ENCODE measurements at places on chromosomes 5 and 9.

DNA sequence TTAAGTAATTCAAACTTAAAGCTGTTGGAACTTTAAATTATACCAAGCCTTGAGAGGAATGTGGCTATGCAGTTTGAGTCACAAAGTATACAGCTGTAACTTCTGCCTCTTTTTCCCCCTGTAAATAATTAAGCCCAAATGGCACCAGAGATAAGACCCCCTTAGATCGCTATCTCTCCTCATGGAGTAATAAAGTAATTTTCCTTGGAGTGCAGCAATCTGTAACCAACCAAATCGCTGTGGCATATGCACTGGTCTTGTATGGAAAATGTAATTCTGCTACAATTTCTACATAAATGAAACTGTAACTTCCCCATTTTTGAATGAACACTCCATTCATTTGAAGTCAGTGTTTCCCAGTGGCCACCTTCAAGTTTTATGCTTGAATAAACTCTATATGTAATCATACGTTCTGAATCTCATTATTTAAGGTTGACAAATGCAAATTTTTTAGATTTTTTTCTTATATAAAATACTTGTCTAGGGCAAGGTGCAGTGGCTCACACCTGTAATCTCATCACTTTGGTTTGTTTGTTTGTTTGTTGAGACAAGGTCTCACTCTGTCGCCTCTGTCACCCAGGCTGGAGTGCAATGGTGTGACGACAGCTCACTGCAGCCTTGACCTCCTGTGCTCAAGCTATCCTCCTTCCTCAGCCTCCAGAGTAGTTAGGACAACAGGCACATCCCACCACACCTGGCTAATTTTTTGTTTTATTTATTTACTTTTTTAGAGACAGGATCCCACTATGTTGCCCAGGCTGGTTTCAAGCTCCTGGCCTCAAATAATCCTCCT is 12.3 kb downstream of the SUSD1 start:
- no peak for DNase-seq

- no peak for DNase-seq
Measured at GRCh38 chr9:104858271-104858670, 69.7 kb downstream of the ABCA1 start.

DNA sequence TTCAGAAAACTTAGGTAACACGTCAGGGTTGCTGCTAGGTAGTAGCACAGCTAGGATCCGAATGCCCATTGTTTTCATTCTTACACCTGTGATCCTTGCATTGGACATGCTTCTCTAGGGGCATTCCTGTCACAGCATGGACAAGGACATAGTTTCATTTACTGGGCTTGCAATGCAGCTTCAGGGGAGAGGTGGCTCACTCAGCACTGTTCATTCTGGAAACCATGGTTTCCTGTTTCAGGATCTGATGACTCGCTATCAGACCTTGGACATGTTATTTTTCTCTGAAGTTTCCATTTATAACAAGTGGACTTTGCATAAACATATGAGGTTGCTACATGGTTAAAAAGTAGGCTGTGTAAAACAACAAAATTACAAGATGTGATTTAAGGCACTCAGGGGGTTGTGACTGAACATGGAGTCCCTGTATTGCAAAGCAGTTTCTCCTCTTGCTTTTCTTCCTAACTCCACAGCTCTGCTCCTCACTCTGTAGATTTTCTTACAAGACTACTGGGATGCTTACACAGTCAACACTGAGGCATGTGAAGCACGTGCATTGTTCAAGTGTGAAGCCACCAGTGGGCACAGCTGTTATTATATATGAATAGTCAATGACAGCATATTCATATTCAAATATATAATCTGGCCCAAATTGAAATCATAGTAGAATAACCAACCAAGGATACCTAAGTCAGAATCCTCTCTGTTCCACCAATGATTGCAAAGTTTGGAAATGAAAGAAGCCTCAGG is 66.1 kb upstream of the STK32A start:
- no peak for DNase-seq

GRCh38 chr5:33629999-33630398 is 189.2 kb downstream of the TARS1 start:
- DNase-seq, result no peak

- DNase-seq, result no peak
Measured at GRCh38 chr5:142926549-142926948, 156.4 kb downstream of the ARHGAP26 start.

DNA sequence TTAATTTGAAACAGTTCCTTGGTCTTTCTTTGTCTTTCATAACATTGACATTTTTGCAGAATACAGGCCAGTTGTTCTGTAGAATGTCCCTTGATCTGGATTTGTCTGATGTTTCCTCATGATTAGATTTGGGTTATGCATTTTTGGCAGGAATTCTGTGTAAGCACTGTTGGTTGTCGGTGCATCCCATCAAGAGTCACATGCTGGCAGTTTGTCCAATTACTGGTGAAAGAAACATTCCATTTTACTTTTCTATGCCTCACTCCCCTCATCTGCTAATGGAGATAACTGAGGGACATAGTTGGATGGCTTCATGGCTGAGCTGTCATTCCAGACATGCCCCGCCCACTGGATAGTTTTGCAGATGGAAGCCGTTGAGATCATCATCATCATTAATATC is 7.6 kb upstream of the ZNF618 start:
- DNase-seq, result no peak

DNA sequence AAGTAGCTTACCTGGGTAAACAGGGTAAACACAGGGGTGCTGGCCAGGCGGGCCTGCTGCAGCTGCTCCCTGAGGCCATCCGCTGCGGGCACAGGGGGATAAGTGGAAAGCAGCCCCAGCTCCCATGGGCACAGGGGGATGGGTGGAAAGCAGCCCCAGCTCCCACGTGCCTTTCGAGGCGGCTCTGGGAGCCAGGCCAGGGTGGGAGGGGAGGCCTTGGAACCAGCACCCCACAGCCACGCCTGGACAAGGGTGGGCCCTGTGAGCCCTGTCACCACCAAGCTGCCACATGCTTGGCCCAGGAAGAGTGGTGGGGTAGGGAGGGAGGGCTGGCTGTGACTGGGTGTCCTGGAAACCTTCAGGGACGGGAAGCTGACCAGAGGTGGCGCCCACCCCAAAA is 7.8 kb upstream of the CARD9 start:
- DNase-seq, result no peak

GRCh38 chr5:32022638-32023037 is 151.5 kb downstream of the GOLPH3 start:
- no peak for DNase-seq

DNA sequence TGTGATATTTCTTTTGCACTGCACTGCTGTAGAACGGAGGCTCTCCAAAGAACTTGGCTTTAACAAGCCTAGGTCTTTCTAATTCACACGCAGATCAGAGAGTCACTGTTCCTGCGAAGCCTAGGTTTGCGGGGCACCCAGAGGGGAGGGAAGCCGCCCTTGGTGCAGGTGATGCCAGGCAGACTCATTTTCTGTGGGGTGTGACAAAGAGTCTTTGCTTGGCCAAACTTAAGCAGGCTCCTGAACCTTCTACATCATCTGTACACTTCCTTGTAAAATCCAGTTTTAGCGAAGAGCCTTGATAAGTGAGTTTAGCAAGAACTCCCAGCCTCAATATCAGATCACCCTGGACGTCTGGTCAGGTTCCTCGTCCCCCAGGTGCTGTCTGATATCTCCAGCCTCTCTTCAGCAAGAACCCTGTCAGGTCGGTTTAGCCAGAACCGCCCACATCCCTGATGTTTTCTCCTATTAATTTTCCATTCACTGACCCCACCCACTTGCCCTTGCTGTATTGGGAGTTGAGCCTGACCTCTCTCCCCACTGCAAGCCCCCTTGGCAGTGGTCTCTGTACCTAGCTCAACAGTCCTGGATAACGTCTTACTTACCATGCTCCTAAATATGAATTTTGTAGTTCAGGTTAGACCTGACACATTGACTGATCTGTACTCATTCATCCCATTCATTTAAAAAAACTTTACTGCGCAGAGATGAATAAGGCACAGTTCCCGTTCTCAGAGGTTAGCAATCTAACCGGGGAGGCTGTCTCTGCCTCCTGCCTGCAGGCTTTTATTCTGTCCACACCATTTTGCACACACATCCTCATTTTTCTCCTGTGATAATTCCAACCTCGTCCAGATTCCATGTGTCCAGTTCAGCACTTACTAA is 880 bp upstream of the UBAC1 start:
- no peak for DNase-seq

- DNase-seq, result no peak
Measured at GRCh38 chr5:43154469-43154868, 33.8 kb downstream of the ZNF131 start.

GRCh38 chr5:160369990-160370712 is at the start of gene C1QTNF2:
Gene C1QTNF2 (minus strand): TSS chr5:160370626. CDS start chr5:160355011, 15,615 bp downstream.
- no peak for DNase-seq

DNA sequence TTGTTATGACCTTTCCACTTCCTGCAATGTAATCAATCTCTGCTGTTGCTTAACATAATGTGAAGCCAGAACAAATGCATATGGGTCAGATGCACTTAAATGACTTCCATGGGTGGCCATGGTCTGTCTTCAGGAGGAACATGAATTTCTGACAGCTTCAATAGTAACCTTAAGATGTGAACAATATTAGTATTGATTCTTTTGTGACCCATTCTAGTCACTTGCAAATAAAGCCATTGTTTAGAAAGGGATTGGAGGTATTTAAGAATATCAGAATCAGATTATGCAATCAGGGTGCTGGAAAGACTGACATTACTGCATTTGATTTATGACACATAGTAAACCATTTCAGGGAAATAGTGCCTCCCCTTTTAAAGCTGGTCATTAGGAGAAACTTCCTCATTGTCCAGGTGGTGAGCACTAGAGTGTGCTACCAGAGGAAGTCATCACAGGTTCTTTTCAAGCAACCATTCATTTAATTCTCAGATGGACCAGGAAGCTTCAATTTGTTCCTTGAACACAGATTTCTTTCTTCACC is 32.1 kb downstream of the GRIN3A start:
- no peak for DNase-seq

DNA sequence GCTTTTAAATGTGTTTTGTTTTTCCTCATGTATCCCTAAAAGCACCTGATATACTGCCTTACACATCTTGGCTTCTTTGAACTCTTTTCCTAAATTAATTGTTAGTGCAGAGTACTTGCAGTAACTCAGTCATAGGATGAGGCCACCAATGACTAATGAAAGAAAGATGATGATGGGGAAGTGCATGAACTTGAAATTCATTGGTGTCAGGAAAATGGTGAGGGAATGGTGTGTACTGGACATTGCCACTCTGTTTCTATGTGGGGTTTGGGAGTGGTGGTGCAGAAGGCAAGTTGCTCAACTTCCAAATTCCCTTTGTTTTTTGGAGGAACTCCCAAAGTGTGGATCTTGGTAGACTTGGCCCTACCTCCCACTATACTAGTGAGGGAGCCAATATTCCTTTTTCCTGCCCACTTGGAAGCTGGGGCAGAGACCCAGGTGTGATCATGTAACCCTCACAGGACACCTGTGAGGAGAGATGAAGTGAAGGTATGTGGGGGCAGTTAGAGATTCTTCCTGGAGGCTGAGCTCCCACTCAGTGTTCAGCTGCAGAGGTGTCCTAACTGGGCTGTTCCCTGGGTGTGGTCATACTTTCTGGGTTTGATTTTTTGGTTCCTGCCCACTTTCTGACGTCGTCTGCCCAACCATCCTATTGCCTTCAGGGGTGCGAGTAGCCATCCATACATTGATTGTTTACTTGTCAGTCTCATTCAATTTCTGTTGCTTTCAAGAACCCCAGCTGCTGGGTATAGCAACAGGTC is 298.5 kb downstream of the MAST4 start:
- no peak for DNase-seq

- no peak for DNase-seq
Measured at GRCh38 chr9:13064676-13065075, 214.8 kb downstream of the MPDZ start.

- no peak for DNase-seq
Measured at GRCh38 chr5:65791712-65792673, 70.0 kb downstream of the NLN start.

- DNase-seq, result peak; percentile 46
Measured at GRCh38 chr9:85743275-85744128, 1.7 kb upstream of the AGTPBP1 start.

GRCh38 chr5:144794922-144795321 is 624.2 kb downstream of the KCTD16 start:
- no peak for DNase-seq

- no peak for DNase-seq
Measured at GRCh38 chr5:172871536-172871935, 37.5 kb downstream of the ERGIC1 start.

DNA sequence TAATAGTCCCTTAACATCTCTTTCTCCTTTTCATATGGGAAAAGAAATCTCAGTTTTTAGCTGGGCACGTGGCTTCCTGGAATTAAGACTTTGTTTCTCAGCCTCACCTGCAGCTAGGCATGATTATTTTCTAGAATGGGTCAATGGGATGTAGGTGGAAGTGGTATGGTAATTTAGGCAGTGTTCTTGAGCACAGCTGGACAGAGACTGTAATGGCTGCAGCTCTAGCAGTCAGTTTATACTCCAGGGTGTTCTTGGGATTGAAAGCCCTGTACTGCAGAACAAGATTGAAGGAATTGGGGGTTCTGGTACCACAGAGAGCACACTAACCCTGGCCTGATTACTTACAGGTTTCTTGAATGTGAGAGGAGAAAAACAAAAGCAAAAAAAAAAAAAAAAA is 455.9 kb upstream of the ZNF608 start:
- DNase-seq, result no peak

GRCh38 chr5:159486836-159487235 is 156.5 kb upstream of the IL12B start:
- DNase-seq, result no peak

- DNase-seq, result no peak
Measured at GRCh38 chr9:83662933-83663332, 40.0 kb downstream of the IDNK start.

DNA sequence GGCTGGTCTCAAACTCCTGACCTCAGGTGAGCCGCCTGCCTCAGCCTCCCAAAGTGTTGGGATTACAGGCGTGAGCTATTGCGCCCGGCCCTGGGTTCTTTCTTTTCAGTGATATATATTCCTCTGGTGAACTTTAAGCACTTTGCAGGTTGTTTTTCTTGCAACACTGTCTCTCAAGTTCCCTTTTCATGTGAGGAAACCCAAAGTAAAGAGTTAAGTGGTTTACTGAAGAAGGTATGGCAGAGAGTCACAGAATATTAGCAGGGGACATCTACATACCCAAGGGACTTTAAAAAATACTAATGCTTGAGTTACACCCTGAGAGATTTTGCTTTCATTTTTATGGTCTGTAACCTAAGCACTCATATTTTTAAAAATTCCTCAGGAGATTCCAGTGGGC is 6.7 kb upstream of the GAPT start:
- no peak for DNase-seq

DNA sequence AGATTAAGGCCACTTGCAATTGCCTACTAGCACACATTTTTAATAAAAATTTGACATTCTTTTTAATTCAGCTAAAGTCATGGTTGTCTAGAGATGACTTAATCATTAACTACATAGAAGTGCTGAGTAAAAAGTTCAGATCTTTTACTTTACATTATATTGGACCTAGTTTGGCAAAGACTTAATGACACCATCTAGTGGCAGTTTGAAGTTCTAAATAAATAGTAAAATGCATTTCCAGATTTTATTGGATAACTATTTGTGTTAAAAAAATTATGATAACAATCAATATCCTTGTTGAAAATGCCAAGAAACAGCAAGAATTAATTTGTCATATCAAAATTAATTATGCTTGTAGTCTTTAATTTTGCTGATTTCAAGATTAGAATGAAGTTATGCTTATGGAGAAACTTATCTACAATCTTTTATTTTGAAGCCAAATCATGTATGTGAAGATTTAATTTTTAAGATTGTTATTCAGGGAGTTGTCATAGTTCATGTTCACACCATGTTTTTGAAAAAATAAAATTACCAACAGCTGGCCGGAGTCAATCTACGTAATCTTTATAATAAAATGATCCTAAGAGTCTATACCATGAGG is 69.6 kb upstream of the PJA2 start:
- DNase-seq, result no peak

GRCh38 chr5:151141535-151141934 is 16.0 kb downstream of the ANXA6 start:
- peak; percentile 77 for DNase-seq
